ENCODE measurements at places on chromosomes 7 and 10. TPM values are rescaled to one million over a fixed set of nuclear protein-coding genes. Genes with fewer than 3 reads are reported as not detected.

GRCh38 chr7:22551768-22552513 lies 52.0 kb upstream of the STEAP1B start:
- peak; percentile 18 for DNase-seq

DNA sequence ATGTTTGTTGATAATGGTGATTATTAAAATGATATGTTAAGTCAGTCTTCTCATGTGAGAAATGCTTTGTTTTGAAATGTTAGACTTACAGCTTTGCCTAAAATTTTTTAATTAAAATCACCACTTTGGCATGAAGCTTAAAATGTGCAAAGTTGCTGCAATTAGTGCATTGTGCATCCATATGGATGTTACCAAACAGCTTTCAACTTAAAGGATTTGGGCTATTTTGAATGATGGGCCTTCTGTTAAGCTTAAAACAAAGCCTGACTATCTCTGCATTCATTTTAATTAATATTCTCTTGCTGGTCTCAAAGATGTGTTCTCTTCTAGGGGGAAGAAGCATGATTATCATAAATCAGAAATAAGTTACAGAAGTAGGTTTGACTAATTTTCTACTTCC lies 64.6 kb upstream of the FZD1 start:
- DNase-seq = no peak

- DNase-seq = no peak
Observed at GRCh38 chr10:20088061-20088701, 271.9 kb downstream of the PLXDC2 start.

GRCh38 chr10:17961551-17962422 lies 10.1 kb downstream of the SLC39A12 start:
- no peak for DNase-seq

DNA sequence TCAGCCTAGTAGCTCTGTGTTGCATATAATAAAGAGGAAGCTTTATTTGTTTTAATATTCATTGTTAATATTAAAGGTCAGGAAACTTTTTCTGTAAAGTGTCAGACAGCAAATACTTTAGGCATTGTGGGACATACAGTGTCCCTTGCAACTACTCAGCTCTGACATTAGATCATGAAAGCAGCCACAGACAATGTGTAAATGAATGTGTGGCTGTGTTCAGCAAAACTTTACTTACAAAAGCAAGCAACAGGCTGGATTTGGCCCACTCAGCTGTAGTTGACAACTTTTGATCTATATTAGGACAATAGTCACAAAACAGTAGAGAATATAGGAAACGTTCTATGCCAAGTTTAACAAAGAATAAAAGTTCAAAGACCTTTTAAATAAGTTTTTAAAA lies 173.3 kb downstream of the RNLS start:
- no peak for DNase-seq

DNA sequence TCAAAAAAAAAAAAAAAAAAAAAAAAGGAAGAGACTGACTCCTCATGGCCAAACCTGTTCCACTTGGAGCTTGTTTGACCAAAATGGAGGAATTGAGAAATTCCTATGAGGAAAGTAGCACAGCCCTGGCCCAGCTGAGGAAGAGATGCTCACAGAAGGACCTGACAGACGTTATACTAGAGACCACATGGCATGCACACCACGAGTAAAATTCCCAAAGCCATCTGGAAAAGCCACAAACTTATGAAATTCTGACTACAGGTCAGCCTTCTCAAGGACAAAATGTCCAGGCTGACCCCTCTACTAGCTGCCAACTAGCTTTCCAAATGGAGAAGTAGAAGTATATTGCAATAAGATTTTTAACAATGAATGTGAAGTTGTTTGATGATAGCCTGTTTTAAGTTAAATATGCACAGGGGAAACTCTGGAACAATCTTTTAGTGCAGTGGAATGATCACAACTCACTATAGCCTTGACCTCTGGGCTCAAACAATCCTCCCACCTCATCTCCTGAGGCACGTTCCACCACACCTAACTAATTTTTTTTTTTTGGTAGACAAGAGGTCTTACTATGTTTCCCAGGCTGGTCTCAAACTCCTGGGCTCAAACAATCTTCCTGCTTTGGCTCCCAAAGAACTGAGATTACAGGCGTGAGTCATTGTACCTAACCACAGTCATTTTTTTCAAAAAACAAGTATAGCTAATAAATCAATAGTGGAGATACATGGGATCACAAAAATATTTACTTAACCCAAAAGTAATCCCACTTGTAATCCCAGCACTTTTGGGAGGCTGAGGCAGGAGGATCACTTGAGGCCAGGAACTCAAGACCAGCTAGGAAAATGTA lies 75.7 kb downstream of the AKR1D1 start:
- no peak for DNase-seq

Gene FBXL13
- 0.55 TPM for total RNA-seq

Data from mesenteric fat pad (tissue), 1 donor.